ENCODE measurements at places on chromosomes 16 and 17.

DNA sequence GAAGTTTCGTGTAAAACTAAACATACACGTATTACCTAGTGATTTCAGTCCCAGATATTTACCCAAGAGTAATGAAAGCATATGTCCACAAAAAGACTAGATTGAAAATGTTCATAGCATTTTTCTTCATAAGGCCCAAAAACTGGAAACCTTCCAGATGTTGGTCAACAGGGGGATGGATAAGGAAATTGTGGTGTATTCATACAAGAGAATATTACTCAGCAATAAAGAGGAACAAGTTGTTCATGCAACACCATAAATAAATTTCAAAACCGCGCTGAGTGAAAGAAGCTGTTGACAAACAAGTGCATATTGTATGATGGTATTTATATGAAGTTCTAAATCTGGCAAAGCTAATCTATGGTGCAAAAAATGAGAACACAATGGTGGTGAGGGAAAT, 54.1 kb upstream of the NFAT5 start:
- DNase-seq: no peak

GRCh38 chr17:51709694-51710633, 448.6 kb downstream of the CA10 start:
- DNase-seq: no peak

DNA sequence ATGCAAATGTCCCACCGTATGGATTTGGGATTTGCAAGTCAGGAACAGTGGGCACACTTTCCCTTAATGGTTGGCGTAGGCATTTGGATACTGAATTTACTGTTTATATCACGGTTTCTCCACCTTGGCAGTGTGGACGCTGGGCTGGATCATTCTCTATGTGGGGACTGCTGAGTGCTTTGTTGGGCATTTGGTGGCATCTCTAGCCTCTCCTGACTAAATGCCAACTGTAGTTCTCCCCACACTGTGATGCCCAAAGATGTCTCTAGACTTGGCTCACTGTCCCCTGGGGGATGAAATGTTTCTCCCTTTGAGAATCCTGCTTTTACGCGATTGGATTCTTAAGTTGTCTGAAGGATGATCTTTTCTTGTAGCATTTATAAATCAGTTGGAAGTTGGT, 49.0 kb downstream of the RBFOX1 start:
- DNase-seq: no peak

DNA sequence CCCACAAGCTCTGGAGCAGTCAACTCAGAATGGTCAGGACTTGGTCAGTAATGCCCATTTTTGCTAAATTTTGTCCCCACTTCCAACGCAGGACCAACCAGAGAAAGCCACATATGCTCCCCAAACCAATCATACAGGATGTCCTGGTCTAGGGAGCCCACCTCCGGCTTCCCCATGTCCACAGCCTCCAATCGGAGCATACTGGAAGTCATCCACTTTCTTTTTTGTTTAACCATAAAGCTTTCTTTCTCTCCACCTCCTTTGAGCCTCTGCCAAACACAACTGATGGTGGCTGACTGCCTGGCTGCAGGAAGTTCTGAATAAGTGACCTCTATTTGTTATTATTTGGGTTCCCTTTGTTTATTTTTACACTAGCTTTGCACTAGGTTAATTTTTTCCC, 549.1 kb downstream of the WWOX start:
- DNase-seq: no peak

DNA sequence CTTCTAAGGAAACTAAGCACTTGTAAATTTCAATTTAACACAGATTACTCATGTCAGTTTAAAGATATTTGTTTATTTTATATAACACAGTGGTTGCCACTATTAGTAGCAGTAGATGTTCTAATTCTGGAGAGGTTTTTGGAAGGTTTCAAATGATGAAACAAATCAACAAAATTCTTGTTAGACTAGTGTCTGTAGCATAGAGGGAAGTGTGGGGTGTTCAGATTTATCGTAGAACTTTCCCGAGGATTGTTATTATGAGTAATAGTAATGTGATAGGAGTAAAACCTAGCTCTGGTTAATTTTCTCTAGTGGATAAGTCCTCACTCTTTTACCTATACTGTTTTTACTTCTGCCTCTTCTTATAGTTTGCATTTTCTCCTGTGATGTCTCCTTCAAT, 6.3 kb downstream of the GAN start:
- DNase-seq: no peak

GRCh38 chr17:27980043-27980442, 62.4 kb upstream of the NLK start:
- DNase-seq: no peak

GRCh38 chr16:66491716-66492064, 58.2 kb downstream of the TK2 start:
- DNase-seq: no peak

DNA sequence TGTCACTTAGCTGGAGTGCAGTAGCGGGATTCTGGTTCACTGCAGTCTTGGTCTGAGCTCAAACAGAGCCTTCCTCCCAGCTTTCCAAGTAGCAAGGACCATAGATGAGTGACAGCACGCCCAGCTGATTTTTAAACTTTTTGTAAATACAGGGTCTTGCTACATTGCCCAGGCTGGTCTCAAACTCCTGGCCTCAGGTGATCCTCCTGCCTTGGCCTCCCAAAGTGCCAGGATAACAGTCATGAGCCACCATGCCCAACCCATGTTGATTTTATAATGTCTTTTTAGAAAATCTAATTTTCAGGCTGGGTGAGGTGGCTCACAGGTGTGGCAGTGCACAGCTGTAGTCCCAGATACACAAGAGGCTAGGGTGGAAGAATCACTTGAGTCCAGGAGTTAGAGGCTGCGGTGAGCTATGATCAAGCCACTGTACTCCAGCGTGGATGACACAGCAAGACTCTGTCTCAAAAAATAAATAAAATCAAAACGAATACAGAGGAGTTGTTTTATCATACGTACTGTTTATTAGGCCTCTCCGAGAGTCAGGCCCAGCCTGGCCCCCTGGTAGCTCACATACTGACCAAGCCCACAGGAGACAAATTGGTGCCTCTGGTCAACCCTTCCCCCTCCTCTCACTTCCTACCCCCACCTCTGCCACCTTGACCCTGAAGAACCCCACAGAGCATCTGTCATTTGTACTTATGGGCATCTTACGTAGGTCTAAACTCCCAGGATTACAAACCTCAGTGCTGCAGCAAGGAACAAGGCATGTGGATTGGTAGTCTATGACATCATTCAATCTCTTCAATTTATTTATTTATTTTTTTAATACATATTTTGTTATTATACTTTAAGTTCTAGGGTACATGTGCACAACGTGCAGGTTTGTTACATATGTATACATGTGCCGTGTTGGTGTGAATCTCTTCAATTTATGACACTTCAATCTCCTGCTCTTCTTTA, 13.6 kb downstream of the C16orf86 start:
- no peak for DNase-seq

DNA sequence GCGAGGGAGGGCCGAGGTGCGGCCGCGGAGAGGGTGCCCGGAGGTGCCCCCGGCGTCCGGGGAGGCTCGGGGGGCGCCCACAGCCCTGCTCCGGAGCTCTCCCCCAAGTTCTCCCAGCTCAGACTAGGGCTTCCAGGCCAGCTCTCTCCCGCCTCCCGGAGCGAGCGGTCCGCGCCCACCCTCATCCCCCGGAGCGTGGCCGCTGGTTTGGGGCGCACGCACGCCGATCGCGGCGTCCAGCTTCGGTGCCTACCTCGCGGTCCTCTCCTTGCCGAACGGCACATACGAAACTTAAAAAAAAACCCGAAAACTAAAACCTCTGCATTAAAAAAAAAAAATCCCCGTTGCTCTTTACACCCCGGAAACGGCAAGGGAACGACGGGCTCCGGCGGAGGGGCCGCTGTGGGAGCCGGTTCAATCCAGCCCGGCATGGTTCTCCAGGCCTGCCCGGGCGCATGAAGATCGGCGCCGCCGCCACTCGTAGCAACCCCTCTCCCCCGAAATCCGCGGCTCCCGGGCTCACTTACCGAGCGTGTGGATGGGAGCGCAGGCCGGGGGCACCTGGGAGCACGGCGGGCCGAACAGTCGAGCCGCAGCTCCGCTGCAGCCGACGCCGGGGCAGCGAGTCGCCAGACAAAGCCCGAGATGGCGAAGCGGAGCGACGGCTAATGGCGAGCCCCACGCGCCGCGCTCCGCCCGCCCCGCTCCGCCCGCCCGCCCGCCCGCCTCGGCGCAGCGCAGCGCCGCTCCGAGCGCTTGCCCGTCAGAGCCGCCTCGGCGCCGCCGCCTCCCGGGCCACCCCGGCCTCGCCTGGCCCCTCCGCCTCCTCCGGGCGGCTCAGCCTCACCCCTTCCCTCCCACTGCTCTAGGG, 973 bp upstream of the UBTF start:
- no peak for DNase-seq

- DNase-seq: no peak
These were observed 389.6 kb upstream of the DYNLRB2 start for GRCh38 chr16:80150978-80151721.

DNA sequence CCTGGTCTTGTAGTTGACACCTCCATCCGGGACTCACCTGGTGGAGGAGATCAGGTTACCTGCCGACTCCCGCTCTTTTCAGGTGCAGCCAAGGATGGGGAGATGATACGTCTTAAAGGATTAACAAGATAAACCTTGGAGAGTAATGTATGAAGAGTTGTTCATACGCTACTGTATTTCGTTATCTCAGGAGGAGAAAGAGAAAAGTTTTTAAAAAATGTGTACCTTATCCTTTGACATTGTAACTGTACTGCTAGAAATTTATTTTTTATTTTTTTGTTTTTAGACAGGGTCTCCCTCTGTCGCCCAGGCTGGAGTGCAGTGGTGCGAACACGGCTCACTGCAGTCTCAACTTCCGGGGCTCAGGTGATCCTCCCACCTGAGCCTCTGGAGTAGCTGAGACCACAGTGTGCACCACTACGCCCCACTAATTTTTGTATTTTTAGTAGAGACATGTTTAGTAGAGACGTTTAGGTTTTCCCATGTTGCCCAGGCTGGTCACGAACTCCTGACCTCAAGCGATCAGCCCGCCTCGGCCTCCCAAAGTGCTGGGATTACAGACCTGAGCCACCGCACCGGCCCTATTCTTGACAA, 764 bp upstream of the SMURF2 start:
- no peak for DNase-seq

- DNase-seq: no peak
These were observed 69.5 kb downstream of the AMFR start for GRCh38 chr16:56355786-56356275.

GRCh38 chr17:1577583-1578013, 15.0 kb upstream of the PITPNA start:
- no peak for DNase-seq

GRCh38 chr16:6146874-6147425, 1049.4 kb upstream of the EEF2KMT start:
- no peak for DNase-seq

DNA sequence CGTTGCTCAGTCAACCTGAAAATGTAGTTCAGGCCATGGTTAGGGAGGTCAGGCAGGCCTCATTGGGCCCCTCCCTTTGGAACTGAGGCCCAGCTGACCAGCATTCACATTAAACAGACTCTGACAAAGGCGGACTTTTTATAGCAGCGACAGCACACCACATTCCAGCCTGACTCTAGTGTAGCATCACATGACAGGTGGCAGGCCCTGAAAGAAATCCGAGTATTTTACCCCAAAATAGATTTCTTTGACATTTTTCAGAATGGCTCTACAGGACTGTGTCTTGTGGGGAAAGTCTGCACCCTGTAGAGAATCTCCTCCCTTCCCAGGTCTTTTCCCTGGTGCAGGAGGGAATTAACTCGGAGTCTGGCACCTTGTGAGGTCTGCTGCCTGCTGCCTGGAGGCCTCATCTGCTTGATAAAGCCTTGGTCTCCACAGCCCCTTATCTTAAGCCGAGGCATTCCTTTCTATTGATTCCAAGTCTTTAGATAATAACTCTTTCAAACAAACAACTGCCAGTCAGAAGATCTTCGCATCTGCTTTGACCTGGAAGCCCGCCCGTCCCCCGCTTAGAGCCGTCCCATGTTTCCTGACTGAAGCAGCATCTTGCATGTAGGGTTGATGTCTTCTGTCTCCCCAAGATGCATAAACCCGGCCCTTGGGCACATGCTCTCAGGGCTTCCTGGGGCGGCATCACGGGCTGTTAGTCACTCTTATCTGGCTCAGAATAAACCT, 44.0 kb upstream of the CAPN15 start:
- no peak for DNase-seq

DNA sequence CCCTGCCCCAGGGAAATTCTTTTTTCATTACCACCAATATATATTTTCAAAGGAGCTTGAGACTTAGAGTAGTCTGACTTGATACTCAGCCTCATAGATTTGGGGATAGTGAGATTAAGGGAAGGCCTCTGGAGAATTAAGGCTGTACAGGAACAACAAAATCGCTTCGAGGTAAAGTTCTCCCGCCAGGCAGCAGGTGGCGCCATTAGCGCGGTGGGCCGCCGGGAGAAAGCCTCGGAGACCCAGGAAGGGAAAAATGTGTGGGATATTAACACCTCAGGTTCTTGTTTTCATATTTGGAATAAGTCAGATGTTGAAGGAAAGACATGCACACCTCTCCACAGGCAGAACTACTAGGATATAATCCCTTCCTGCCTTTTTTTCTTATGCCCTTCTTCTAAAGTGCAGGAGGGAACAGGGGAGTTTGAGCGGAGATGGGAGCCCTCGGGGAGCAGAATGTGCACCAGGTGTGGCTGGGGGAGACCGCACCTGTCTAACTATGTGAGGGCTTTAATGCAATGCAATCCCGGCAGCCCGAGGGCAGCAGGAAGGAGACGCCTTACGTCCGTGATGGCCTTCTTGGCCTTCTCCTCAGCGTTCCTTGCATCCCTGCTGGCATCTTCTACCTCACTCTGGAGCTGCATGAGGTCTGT, 25.9 kb downstream of the MYH3 start:
- DNase-seq: no peak

GRCh38 chr16:11079652-11080187, 135.4 kb downstream of the CLEC16A start:
- no peak for DNase-seq

GRCh38 chr16:14037960-14038359, 33.2 kb upstream of the MRTFB start:
- DNase-seq: no peak

GRCh38 chr16:67177743-67178699, 5.7 kb downstream of the MATCAP1 start:
- no peak for DNase-seq

GRCh38 chr16:11061629-11062270, 117.4 kb downstream of the CLEC16A start:
- DNase-seq: no peak

- no peak for DNase-seq
These were observed 23.9 kb upstream of the ARHGAP23 start for GRCh38 chr17:38404174-38404943.

DNA sequence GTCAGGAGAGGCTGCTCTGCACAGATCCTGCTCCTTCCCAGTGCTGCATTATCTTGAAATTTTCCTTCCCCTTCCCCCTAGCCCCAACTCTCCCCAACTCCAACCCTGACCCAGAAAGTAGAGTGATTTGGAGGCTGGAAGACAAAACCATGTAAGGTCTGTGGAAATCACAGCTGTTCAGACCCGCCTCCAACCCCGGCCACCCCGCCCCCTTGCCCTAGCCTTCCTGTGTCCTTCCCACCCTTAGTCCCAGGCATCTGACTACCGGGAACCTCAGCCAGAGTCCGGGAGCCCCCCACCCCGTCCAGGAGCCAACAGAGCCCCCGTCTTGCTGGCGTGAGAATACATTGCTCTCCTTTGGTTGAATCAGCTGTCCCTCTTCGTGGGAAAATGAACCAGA, at the start of gene AOC3:
Gene AOC3, plus strand, starts transcription at position 246 of the 400 bp plus-strand sequence. Its CDS starts 145 bp downstream, at position 391.
- no peak for DNase-seq

Measured in activated CD8-positive, alpha-beta memory T cell treated with anti-CD3 and anti-CD28 coated beads for 4 hours (primary cell).